ENCODE measurements at places on chromosomes 11 and 22.

- DNase-seq = no peak
These were observed 117.5 kb upstream of the RRM1 start for GRCh38 chr11:3977078-3977477.

- peak; percentile 93 for DNase-seq
These were observed 141.1 kb upstream of the NARS2 start for GRCh38 chr11:78715639-78716311.

GRCh38 chr11:13249992-13250391 is 27.6 kb upstream of the BMAL1 start:
- DNase-seq = no peak

DNA sequence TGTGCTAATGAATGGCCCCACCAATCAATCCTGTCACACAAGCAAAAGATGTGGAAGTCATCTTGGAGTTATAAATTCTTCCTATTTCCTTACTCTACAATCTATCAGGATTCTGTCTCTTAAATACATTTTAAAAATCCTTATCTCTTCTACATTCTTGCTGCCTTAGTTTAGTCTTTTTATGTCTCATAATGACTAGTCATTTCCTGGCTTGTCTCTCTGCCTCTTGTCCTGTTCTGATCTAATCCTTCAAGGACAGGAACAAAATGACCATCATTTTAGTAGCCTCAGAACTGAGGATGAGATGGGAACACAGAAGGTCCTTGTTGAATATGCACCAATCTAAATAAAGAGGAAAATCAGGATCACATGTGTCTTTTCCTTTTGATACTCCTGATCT is 56.6 kb upstream of the LIN7C start:
- no peak for DNase-seq

GRCh38 chr11:108906329-108906728 is 241.5 kb downstream of the DDX10 start:
- no peak for DNase-seq

DNA sequence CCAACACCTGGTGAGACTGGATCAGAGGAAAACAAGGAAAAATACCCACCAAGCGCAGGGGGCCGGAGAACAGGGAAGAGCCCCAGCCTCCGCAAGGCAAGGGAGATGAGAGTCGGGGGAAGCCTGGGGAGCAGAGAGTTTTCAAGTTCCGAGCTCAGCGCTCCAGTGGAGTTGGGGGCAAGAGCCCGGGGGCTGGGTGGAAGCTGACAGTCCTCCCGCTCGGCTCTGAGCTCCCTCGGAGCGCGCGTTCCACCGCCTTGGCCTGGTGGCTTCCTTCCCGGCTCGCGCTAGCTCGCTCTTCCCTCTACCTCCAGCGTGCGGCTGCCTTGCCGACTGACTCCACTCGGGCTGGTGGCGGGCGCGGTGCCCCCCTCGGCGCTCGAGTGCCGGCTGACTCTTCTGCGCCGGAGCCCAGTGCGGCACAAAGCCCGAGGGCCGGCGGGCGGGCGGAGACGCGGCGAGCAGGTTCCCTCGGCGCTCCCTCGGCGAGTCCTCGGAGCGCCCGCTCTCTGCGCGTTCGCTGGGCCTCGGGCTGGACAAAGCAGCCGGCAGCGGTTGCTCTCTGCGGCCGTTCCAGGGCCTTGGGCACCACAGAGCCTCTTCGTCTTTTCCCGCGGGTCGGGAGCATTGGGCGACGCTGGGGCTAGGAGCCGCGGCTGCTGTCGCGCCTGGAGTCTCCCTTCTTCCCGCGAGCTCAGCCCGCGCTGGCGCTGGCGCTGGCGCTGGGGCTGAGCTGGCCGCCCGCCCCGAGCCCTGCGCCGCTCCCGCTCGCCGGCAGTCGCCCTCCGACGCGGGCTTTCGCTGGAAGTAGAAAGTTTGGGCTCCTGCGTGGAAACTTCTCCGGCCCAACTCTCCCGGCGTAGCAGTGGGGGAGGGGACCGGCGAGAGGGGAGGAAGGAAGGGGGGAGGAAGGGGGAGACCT is 1.0 kb downstream of the PAX6 start:
- DNase-seq = no peak

GRCh38 chr11:25902476-25902875 is 429.5 kb upstream of the ANO3 start:
- DNase-seq = no peak

GRCh38 chr11:66363805-66364535 is 7.6 kb downstream of the SLC29A2 start:
- DNase-seq = peak; percentile 56

- DNase-seq = no peak
These were observed 16.8 kb downstream of the CUL5 start for GRCh38 chr11:108025387-108026080.

DNA sequence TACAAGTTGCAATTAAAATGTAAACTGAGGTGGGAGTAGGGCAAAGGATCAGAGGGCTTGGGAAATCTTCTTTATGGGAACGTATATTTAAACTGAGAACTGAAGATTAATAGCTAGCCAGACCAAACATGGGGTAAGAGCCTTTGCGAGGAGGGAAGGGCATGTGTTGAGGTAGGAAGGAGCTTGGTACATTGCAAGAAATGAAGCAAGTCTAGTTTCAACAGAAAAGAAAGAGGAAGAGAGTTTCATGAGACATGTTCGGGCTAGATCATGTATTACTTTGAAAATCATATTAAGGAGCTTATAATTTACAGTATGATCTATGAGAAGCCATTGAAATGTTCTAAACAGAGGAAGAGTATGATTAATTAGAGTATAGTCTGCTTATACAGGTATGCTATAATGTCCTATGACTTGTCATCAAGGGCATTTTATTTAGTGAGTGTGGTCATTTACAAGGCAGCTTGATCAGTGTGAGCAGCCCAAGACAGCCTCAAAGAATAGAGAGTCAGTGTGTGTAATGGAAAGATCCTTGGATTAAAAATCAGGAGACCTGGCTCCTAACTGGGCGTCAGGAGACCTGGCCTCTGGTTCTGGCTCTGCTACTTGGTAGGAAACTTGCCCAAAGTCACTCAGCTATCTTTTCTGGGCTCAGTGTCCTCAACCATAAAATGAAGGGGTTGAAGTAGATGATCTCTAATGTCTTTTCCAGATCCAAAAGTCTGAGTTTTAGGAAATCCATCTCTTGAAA is 10.9 kb downstream of the GAS2 start:
- no peak for DNase-seq

DNA sequence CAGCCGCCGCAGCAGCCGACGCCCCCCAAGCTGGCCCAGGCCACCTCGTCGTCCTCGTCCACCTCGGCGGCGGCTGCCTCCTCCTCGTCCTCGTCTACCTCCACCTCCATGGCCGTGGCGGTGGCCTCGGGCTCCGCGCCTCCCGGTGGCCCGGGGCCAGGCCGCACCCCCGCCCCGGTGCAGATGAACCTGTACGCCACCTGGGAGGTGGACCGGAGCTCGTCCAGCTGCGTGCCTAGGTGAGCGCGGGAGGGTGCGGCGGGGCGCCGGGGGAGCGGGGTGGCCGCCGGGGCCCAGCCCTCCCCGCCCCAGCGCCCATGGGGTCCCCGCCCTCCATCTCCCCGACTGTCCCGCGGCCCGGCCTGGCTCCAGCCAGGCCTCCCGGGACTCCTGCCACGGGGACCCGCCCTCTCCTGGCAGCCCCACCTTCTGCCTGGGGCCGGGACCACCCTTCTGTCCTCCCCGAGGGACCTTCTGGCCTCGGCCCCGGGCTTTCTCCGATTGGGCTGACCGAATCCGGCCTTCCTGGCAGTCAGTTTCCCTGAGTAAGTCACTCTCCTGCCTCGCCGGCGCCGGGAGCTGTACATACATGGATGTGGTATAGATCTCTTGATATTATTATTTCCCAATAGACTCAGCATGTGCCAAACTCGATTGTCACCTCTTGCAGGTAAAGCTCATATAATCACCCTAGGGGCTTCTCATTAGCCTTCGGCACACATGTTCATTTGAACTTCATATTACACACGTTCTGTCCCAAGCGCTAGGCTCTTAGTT is 720 bp downstream of the PACS1 start:
- no peak for DNase-seq

DNA sequence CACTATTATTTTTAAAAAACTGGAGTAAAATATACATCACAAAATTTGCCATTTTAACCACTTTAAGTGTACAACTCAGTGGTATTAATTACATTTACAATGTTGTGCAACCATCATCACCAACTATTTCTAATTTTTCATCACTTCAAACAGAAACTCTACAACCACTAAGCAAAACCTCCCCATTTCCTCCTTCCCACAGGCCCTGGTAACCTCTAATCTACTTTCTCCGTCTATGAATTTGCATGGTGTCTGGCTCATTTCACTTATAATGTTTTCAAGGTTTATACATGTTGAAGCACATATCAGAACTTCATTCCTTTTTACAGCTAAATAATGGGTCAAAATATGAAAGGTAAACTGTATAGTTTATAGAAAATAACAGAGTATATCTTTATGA is 24.4 kb downstream of the DDI1 start:
- no peak for DNase-seq

GRCh38 chr11:6646918-6647679 is 8.5 kb downstream of the DCHS1 start:
- DNase-seq = no peak

DNA sequence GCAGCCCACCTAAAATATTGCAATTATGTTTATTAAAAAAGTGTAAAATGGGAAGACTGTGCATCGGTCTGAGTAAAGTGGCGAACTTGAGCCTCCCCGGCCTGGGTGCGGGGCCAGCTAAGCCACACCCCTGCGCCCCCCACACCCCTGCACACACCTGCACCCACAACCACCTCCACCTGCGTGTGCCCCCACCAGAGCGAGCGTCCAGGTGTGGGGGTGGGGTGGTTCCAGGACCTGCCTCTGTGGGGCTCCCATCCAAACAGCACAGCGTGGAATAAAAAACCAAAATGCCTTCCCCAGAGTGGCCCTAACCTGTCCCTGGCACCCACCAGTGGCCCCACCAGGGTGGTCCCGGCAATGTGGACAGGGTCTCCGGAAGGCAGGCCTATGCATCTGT is 30.1 kb upstream of the CARS1 start:
- DNase-seq = no peak
